Activated naive CD4-positive, alpha-beta T cell treated with anti-CD3 and anti-CD28 coated beads for 36 hours (primary cell): ENCODE measurements at places on chromosomes 6 and 20. TPM values are rescaled to one million over a fixed set of nuclear protein-coding genes. Genes with fewer than 3 reads are reported as not detected.

Gene CCN6
- total RNA-seq, result not detected

Gene IYD
- total RNA-seq, result not detected

Gene HSD17B8
- 31.3 TPM for total RNA-seq

Gene DNAH8
- 0.07 TPM for total RNA-seq

Gene CSNK2B
- 215 TPM for total RNA-seq
